Activated CD8-positive, alpha-beta memory T cell treated with anti-CD3 and anti-CD28 coated beads for 1 hour (primary cell): ENCODE measurements at places on chromosomes 2 and 18.

GRCh38 chr18:50061876-50062517, 132.9 kb downstream of the MYO5B start:
- DNase-seq: no peak

GRCh38 chr2:173264603-173265366, 89.9 kb upstream of the CDCA7 start:
- no peak for DNase-seq

DNA sequence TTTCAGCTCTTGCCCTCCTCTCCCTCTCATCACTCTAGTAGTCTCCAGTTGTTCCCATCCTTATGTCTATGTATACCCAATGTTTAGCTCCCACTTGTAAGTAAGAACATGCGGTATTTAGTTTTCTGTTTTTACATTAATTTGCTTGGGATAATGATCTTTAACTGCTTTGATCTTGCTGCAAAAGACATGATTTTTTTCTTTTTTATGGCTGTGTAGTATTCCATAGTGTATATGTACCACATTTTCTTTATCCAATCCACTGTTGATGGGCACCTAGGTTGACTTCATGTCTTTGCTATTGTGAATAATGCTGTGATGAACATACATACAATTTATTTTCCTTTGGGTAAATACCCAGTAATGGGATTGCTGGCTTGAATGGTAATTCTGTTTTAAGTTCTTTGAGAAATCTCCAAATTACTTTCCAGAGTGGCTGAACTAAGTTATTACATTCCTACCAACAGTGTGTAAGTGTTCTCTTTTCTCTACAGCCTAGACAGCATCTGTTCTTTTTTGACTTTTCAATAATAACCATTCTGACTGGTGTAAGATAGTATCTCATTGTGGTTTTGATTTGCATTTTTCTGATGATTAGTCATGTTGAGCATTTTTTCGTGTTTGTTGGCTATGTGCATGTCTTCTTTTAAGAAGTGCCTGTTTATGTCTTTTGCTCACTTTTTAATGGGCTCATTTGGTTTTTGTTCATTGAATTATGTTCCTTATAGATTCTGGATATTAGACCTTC, 179.6 kb upstream of the SLC39A10 start:
- DNase-seq: no peak

- no peak for DNase-seq
These were observed 160.5 kb upstream of the RND3 start for GRCh38 chr2:150647943-150648342.

- no peak for DNase-seq
These were observed 7.7 kb upstream of the ALLC start for GRCh38 chr2:3650140-3650920.

DNA sequence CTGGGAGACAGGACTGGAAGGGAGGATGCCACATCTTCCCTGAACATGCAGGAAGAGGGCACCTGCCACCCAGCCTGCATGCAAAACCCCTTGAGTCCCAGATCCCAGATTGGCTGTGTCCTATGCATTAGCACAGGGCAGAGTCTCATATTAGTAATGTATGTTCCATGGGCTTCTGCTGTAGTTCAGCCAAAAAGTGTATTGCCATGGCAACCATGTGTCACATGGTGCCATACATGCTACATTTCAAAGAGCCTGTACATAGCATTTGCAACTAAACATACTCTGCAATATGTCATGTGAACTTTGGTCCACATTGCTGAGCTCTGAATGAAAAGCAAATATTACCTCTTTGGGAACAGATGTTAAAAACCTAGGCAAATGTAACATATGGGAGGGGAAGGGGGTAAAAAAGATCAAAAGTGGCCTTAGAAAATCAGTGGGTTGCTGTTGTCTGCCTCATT, 78.4 kb downstream of the DPP4 start:
- DNase-seq: no peak

- no peak for DNase-seq
These were observed 122.6 kb upstream of the NOSTRIN start for GRCh38 chr2:168679741-168680310.

DNA sequence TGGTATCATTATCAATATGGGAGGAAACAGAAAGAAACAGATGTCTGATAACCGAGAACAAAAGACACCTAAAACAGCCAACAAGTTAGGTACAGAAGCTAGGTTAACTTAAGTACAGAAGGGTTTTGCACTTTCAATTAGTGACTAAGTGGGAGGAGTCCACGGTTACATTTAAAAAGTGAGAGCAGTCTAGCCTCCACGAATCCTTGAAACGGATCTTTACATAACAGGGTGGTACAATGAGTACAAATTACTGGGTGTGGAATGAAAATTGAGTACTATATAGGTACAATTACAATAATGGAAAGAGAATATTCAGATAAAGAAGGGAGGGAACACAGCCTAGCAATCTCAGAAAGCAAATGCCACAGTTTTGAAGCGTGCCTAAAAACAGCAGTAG, 76.6 kb downstream of the TLK1 start:
- DNase-seq: no peak

DNA sequence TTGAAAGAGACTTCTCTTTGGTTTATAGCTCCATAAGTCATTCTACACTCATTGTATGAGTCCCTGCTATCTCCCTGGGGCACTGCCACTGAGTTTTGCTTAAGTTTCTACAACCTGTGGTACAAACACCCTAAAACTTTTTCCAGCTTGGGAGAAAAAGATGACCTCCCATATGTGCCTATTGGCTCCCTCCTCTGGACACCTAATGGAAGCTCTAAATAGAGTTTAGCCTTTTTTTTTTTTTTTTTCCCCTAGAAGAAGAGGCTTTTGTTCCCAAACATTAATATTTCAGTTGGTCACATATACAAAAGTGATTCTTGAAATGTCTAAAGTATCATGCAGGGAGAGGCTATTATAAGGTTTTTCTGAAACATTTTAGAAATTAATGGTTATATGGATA, 547.2 kb upstream of the TMEFF2 start:
- DNase-seq: no peak

DNA sequence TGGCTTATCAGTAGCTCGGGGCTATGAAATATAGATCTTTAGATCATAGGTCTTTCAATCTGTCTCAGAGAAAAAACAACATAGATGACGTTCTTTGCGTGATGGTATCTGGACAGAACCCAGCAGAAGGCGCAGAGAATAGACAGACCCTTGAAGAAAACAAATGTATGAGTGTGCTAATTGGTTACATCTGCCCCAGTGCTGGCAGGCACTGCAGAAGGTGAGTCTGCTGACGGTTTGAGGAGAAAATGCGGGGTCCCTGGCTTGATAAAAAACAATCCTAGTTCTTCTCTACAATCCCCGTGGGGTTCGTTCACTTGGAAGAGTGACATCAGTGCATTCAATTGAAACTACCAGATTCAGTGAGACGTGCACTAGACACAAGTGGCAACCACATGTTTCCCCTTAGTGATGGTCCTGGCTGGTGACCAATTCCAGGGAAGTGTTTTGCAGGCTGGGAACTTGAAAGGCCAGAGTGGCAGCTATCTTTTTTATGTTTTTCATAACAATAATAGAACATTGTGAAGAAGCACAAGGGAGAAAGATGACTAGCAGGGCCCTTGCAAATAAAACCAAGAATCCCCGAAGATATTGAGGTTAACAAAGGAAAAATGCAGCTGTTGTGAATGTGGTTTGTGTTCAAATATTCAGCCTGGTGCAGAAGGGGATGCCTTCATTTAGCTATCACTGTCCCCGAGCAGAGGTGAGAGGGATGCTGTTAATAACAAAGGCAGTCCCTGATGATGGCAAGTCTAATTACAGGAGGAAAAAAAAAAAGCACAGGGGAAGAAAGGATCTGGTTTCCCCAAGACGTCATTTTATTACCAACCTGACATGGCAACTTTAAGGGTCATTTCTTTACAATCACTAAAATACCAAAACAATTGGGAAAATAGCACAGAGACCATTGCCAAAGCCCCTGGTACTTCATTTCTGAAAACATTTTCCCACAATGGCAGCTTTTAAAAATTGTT, 337.6 kb upstream of the FIGN start:
- no peak for DNase-seq

DNA sequence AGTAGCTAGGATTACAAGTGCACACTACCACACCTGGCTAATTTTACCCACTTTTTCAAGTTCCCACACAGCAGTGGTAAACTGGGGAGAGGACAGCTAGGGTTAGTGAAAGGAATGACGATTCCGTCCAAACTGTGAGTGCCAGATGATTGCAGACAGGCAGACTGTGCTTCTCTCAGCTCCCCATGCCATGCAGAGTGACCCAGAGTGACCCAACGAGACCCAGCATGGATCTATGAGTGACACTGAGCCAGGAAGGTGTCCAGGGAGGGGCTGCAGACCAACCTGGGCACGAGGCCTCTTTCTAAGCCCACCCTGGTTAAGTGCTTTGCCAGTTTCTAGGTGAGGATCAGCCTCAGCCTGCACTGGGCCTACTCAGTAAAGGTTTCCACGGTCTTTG, 7.7 kb upstream of the KLF11 start:
- no peak for DNase-seq

GRCh38 chr2:109337221-109337620, 208.2 kb downstream of the SH3RF3 start:
- no peak for DNase-seq

DNA sequence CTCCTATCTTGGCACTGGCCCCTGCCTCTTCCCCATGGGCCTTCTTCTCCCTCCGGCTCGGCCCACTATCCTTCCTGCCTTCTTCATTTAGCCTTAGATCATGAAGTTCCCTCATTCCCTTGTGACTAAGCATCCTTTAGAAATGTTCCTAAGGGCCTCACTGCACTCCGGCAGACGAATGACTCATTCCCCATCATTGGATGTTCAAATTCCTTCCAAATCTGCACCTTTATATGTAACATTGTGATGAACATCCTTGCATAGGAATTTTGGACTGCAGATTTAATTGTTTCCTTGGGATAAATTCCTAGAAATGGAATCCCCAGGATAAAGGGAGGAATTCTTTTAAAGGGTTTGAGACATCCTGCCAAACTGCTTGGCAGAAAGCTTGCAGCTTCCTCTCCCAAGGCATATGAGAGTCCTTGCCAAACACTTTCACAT, 19.0 kb downstream of the CRACDL start:
- DNase-seq: no peak

DNA sequence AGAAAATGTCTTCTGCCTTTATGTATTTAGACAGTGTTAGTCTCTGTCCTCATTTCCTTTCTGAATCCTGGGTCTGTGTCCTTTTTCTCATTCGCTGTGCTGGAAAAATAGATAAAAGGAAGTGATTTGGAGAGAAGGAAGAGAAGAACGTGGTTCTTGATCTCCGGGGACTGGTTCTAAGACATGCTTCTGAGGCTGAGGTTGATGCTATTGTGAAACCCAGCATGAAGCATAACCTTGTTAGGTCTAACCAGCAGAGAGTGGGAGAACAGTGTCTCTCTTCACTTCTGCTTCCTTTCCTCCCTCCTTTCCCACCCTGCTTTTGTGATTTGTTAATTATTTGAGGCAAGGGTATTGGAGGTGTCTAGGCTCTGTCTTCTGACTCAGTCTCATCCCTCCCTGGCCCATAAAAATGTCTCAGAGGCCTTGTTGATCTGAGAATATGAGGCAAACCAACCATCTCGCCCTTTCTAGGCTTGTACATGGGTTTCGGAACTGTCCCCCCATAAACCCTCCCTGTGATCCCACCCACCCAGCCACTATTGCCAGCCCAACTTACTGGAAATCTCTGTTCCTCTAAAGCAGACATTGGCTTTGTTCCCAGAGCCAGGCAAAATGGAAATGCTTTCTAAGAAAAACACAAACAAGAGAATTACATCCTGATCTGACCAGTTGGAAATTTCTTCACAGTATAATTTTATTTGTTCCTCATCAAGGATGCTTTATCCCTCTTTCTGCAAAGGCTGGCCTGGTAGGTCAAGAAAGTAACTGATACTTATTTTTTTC, 360.6 kb upstream of the TNP1 start:
- no peak for DNase-seq

- DNase-seq: no peak
These were observed 105.4 kb downstream of the EPHA4 start for GRCh38 chr2:221466744-221467143.

GRCh38 chr18:69483574-69483973, 82.9 kb downstream of the DOK6 start:
- DNase-seq: no peak

DNA sequence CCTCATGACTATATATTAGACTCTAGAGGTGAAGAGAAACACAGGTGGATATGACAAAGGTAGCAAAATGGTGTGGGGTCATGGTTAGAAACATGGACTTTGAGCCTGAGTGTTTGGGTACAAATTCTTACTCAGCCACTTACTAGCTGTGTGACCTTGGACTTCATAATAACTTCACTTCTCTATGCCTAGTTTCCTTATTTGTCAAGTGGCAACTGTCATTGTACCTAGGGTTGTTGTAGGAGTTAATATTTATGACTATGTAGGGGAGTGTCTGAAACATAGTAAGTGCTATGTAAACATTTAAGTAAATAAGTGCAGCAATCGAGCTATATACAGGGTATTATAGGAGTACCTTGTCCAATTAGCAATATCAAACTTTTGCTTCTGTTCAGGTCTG, 49.7 kb upstream of the RAPH1 start:
- DNase-seq: no peak

DNA sequence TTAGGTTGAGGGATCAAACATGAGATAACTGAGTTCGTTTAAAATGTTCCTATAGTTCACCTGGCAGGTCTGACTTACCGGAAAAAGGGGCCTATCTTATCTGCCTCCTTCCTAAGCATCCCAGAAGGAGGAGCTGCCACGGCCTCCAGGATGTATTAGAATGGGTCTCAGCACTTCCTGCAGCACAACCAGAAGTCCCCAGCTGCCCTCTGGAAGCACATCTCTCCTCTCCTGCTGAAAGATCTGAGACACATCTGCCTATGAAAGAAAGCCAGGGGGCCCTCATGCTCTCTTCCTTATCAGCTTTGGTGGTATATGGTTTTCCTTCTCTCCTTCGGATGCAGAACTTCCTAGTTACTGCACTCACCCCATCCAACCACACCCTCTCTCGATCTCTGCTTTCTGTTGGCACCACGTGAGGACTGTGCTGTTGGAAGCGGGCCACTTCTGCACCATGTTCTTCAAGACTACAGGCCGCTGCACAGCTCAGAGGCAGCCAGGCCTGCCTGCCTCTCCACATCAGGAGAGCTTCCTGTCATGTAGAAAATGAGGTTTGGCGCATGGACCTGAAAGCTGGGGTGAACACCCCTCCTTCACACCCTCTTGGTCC, 6.5 kb downstream of the IGFBP5 start:
- DNase-seq: no peak

GRCh38 chr2:237126519-237127174, 41.0 kb downstream of the COPS8 start:
- no peak for DNase-seq
